ENCODE measurements at places on chromosomes 11 and 22.

- DNase-seq: no peak
Observed at GRCh38 chr22:27557286-27558008, 244.1 kb downstream of the MN1 start.

- no peak for DNase-seq
Observed at GRCh38 chr11:742156-742546, 5.1 kb upstream of the TALDO1 start.

GRCh38 chr11:74672956-74673692 lies 58.1 kb downstream of the CHRDL2 start:
- DNase-seq: no peak

GRCh38 chr11:101397979-101398378 lies 185.8 kb downstream of the TRPC6 start:
- DNase-seq: no peak

GRCh38 chr22:37094239-37094638 lies 15.3 kb downstream of the TMPRSS6 start:
- DNase-seq: no peak

- no peak for DNase-seq
Observed at GRCh38 chr11:33682446-33682845, 18.2 kb downstream of the C11orf91 start.
